Stimulated activated CD8-positive, alpha-beta memory T cell treated with anti-CD3 and anti-CD28 coated beads, Interleukin-7, amount 100 ng/mL, for 1 hour (primary cell): ENCODE measurements at places on chromosomes 6 and 20.

DNA sequence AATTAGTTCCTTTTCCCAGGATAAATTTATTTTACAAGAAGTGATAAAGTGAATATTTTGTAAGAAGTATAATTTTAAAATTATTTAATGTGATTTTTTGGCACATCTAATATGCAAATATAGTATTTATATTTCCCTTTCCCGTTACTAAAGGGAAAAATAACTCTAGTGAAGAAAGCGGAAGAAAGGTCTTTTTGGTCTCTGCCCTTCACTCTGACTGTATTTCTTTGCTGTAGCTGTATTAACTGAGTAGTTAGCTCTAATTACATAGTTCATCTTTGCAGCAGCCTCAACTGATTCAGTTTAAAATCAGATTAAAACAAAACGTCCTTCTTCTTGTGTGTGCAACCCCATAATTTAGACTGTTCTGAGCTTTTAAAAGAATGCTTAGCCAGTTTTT is 57.4 kb upstream of the RNF144B start:
- DNase-seq: no peak

- no peak for DNase-seq
Observed at GRCh38 chr6:29661071-29661470, 4.2 kb downstream of the MOG start.

- no peak for DNase-seq
Observed at GRCh38 chr20:47343007-47343472, 13.5 kb downstream of the ZMYND8 start.

DNA sequence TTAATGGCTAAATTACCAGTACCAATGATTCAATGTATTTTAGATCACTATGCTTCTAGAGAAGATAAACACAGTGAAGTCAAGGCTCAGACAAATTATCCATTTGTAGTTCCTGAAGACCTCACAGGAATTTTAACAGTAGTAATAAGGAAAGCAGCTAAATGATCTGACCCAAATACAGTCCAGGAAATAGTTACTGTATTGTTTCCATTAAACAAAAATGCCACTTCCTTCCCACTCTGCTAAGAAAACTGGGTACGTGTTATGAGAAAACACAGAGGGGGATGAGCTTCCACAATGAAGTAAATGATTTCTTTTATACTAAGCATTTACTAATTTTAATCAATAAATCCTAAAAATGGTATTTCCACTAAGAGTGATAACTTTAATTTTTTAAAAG is 127.9 kb downstream of the CDK19 start:
- no peak for DNase-seq

- no peak for DNase-seq
Observed at GRCh38 chr6:100447081-100447899, 17.4 kb downstream of the SIM1 start.

GRCh38 chr6:84422380-84422968 is 195.0 kb upstream of the CEP162 start:
- no peak for DNase-seq

GRCh38 chr20:18092890-18093289 is 35.2 kb upstream of the OVOL2 start:
- no peak for DNase-seq

- DNase-seq: no peak
Observed at GRCh38 chr6:150922137-150922536, 56.6 kb downstream of the MTHFD1L start.

DNA sequence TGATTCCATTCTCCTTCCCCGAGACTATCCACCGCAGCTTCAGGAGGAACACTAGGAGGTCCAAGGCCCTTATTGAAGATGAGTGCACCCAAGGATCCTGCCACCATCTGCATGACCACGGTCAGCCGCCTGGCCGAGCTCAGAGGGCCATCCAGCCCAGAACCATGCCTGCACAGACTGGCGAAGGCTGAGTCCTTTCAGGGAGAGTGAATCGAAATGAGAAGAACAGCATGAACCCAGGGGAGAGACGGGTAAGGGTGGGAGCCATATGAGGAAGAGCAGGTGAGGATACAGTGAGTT is 26.3 kb downstream of the SERPINB6 start:
- DNase-seq: no peak

GRCh38 chr6:47160702-47161101 is 118.6 kb upstream of the ADGRF1 start:
- DNase-seq: no peak

DNA sequence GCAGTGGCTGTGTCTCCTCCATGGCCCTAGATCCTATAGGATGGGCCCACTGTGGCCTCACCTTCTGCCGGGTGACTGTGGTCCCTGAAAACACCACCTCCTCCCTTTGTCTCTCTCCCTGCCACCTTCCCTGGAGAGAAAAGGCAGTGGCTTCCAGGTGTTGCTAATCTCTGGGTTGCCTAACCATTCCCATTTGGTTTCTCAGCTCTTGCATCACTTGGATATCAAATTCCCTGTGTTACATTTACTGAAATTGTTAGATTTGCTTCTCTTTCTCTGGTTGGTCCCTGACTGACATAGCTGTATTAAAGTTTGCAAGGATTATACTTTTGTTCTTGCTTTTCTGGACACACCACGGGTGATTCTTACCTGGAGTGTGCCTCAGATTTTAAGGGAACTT is 9.3 kb upstream of the ZFP64 start:
- DNase-seq: no peak

DNA sequence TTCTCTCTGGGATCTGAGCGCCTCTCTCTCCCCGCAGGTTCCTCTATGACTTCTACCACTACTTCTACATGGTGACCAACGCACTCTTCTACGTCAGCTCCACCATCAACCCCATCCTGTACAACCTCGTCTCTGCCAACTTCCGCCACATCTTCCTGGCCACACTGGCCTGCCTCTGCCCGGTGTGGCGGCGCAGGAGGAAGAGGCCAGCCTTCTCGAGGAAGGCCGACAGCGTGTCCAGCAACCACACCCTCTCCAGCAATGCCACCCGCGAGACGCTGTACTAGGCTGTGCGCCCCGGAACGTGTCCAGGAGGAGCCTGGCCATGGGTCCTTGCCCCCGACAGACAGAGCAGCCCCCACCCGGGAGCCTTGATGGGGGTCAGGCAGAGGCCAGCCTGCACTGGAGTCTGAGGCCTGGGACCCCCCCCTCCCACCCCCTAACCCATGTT is 36.3 kb upstream of the MRGBP start:
- DNase-seq: no peak

GRCh38 chr6:7048894-7049293 is 58.9 kb upstream of the RREB1 start:
- DNase-seq: no peak

GRCh38 chr6:11833626-11834592 is 55.3 kb upstream of the ADTRP start:
- no peak for DNase-seq

GRCh38 chr20:50601511-50602431 is 89.6 kb downstream of the RIPOR3 start:
- DNase-seq: no peak

DNA sequence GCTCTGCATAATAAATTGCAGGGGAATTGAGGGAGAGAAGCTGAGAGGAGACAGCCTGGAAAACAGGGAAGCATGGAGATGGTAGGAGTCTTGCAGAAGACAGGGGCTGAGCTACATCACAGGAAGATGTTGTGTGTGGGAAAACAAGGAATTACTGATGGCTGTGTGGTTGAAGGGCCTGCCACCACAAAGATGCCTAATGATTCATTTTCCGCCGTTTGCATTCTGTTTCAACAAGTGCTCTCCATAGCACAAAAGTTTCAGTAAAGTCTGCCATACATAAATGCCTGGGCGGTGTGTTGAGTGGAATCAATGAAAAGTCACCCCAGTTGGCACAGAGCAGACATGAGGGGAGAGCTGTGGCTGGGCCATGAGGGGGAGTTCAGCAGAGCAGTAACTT is 5.6 kb upstream of the KLHL31 start:
- no peak for DNase-seq

DNA sequence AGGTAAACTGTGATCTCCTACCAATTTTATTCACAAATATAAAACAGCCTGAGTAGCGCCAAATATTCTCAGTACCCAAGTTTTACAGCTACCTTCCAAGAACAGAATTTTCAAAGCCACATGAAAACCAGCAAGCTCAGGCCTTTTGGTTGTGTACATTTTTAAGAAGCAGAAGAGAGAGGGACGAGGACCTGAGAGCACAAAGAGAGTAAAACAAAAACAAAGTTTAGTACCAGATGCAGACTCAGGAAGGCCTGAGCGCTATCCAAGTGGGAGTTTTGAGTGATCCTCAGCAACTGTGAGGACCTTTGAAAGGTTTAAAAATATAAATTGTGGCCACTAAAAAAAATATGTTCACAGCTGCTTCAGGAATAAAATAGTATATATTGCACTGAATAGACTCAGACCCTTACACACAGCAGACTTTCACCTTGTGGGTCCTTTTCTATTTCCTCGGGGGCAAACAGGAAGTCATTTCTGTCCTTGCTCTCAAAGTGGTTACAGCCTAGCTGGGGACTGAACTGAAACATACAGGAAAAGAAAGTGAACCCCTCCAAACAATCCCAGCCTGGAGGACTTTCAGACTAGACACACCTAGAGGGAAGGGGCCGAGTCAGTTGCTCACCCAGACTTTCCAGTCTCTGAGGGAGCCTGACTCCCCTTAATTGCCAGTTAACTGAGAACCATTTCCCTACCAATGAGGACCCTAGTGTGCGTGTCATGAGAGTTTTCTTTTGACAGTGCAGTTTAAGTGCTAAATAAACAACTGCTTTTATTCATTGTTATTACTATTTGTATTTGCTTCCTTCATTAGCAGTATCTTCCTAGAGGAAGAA is 48.5 kb upstream of the NT5E start:
- no peak for DNase-seq

GRCh38 chr6:109466212-109466923 is 10.8 kb upstream of the MICAL1 start:
- no peak for DNase-seq

DNA sequence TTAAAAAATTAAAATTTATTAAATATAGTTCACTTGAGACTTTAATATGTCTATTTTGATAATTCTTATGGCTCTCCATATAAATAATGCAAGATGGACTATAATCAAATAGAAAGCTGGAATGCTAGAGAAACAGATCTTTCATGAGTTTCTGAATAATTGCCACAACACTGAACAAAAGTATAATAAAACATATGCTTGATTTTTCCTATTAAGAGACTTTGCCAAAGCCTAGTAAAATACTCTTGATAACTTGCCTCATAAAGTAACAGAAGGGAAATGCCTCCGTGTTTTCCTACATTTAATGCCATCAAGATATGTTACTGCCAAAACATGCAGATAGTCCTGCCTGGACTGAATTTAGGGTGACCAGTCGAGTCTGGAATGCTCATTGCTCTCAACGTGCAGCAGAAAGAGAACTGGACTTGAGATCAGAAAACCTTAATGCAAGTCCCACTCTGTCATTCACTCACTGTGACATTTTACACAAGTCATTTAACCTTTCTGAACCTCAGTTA is 153.2 kb downstream of the AIG1 start:
- DNase-seq: no peak
